ENCODE measurements at places on chromosomes 6 and 20. TPM values are rescaled to one million over a fixed set of nuclear protein-coding genes. Genes with fewer than 3 reads are reported as not detected.

- no peak for DNase-seq
- H3K27me3 ChIP-seq: no peaks in the 10 kb centered on the region
- no peak overlapping the region for H3K4me3 ChIP-seq
- no peaks in the 10 kb centered on the region for H3K36me3 ChIP-seq
- no peak overlapping the region for H3K27ac ChIP-seq
- no peaks in the 10 kb centered on the region for H3K4me1 ChIP-seq
Measured at GRCh38 chr20:6140947-6141346, 18.1 kb upstream of the FERMT1 start.

ETV7 gene
- total RNA-seq: 5.3 TPM

THBS2 gene
- total RNA-seq: 43.2 TPM

THBD gene
- 146 TPM for total RNA-seq

GRCh38 chr20:59660471-59660870 is 56.1 kb downstream of the PHACTR3 start:
- no peak overlapping the region for H3K27ac ChIP-seq
- no peaks in the 10 kb centered on the region for H3K36me3 ChIP-seq
- H3K4me3 ChIP-seq: no peak overlapping the region
- no peaks in the 10 kb centered on the region for H3K4me1 ChIP-seq
- no peak for DNase-seq
- no peaks in the 10 kb centered on the region for H3K27me3 ChIP-seq

CRYBG1 gene
- total RNA-seq: 20.1 TPM

PFDN4 gene
- 26.1 TPM for total RNA-seq

BMP7 gene
- total RNA-seq: 3.3 TPM

ZNF391 gene
- total RNA-seq: 2.1 TPM

LY6G5C gene
- 3.1 TPM for total RNA-seq

DNA sequence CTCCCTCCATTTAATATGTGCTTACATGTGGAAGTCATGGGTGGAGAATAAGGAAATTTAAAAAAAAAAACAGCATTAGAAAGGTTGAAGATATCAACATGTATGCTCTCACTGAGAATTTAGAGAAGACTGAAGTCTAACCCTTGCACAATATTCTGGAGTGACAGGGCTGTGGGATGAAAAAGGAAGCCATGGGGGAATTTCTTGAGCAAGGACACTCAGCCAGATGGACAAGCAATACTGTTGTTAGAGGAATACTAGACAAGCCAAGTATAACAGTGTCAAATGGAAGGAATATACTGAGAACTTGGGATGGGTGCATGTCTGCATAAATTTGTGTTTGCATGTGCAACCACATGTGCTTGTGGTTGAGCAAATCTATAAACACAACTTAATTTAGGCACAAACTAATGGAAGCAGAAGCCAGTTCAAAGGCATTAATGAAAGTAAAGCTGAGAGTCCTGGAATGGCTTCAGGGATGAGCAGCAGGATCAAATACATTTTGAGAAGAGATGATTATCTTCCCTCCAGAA is 119.7 kb downstream of the ADGRB3 start:
- no peaks in the 10 kb centered on the region for H3K4me1 ChIP-seq
- no peak for DNase-seq
- no peak overlapping the region for H3K27ac ChIP-seq
- H3K36me3 ChIP-seq: no peaks in the 10 kb centered on the region
- H3K27me3 ChIP-seq: no peaks in the 10 kb centered on the region
- no peak overlapping the region for H3K4me3 ChIP-seq

GRCh38 chr6:128242765-128243403 is 277.5 kb downstream of the PTPRK start:
- no peaks in the 10 kb centered on the region for H3K27me3 ChIP-seq
- H3K4me3 ChIP-seq: no peak overlapping the region
- no peaks in the 10 kb centered on the region for H3K36me3 ChIP-seq
- peaks cover 7% of the 10 kb centered on the region for H3K4me1 ChIP-seq
- DNase-seq: no peak

DNA sequence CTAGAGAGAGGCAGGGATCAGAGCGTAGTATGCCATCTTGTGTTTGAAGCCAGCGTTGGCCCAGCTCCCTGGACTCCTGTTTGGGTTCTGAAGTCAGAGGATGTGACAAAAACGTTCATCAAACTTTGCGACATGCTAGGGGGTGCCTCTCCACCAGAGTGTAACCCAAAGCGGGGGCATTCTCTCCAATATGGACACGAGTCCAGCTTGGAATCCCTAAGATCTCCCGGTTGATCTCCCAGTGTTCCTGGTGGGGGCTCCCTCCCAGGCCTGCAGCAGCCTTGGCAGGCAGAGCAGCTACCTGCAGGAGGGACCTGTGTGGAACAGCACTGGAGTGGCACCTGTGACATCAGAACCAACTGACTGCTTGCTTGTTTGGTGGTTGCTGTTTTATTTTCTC is 218.8 kb upstream of the ECI2 start:
- no peak overlapping the region for H3K27ac ChIP-seq
- H3K4me1 ChIP-seq: peaks cover 13% of the 10 kb centered on the region
- no peak for DNase-seq
- H3K36me3 ChIP-seq: no peaks in the 10 kb centered on the region

- no peak overlapping the region for H3K4me3 ChIP-seq
- H3K4me1 ChIP-seq: peaks cover 41% of the 10 kb centered on the region
- H3K27me3 ChIP-seq: no peaks in the 10 kb centered on the region
- peak; percentile 83 for DNase-seq
Measured at GRCh38 chr20:63942969-63943807, 13.0 kb downstream of the UCKL1 start.

GRCh38 chr6:157586476-157587126 is 205.6 kb downstream of the ZDHHC14 start:
- no peaks in the 10 kb centered on the region for H3K4me1 ChIP-seq
- H3K4me3 ChIP-seq: no peak overlapping the region
- no peaks in the 10 kb centered on the region for H3K27me3 ChIP-seq
- no peak for DNase-seq
- no peaks in the 10 kb centered on the region for H3K36me3 ChIP-seq
- H3K27ac ChIP-seq: no peak overlapping the region

GRCh38 chr20:14410869-14411555 is 73.6 kb upstream of the FLRT3 start:
- no peaks in the 10 kb centered on the region for H3K36me3 ChIP-seq
- no peak overlapping the region for H3K27ac ChIP-seq
- no peak for DNase-seq
- H3K4me1 ChIP-seq: no peaks in the 10 kb centered on the region
- no peaks in the 10 kb centered on the region for H3K27me3 ChIP-seq
- no peak overlapping the region for H3K4me3 ChIP-seq

OLIG3 gene
- not detected for total RNA-seq

GRCh38 chr6:106981926-106982325 is 7.4 kb upstream of the CD24 start:
- no peaks in the 10 kb centered on the region for H3K27me3 ChIP-seq
- H3K4me3 ChIP-seq: no peak overlapping the region
- DNase-seq: no peak

- no peak overlapping the region for H3K27ac ChIP-seq
- no peak for DNase-seq
- H3K4me3 ChIP-seq: no peak overlapping the region
- no peaks in the 10 kb centered on the region for H3K27me3 ChIP-seq
- no peaks in the 10 kb centered on the region for H3K4me1 ChIP-seq
- no peaks in the 10 kb centered on the region for H3K36me3 ChIP-seq
Measured at GRCh38 chr6:89585154-89585553, 53.4 kb downstream of the LYRM2 start.

DNA sequence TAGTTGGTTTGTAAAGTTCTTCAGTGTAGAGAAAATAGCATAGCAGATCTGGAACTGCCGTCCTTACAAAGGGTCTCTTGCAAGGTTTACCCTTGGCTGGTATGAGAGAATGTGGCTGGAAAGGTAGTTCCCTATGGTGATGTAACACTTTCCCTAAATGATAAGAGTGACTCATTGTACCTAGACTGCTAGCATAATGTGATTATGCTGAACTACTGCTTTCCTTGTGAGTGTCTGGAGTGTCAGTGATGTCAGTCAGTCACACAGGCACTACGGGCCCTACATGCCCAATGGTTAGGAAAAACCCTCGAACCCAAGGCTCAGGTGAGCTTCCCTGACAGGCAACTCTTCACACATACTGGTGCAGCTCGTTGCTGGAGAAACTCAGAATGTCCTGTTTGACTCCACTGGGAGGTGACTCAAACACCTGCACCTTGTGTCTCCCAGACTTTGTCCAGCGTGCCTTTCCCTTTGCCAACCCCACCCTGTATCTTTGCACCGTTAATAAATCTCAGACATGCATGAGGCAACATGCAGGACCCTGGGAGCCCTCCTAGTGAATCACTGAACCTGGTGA is 28.4 kb upstream of the LY86 start:
- no peaks in the 10 kb centered on the region for H3K4me1 ChIP-seq
- H3K36me3 ChIP-seq: no peaks in the 10 kb centered on the region
- H3K27ac ChIP-seq: no peak overlapping the region
- no peak overlapping the region for H3K4me3 ChIP-seq

Measured in upper lobe of left lung (tissue), 6 donors.